Epithelial cell of proximal tubule (primary cell): ENCODE measurements at places on chromosomes 13 and 19.

GRCh38 chr13:34164582-34164981 is 346.6 kb downstream of the RFC3 start:
- DNase-seq: peak; percentile 45

GRCh38 chr19:29321116-29321515 is 108.2 kb upstream of the UQCRFS1 start:
- DNase-seq: no peak

- no peak for DNase-seq
Observed at GRCh38 chr13:113607889-113608635, 23.5 kb downstream of the TFDP1 start.

DNA sequence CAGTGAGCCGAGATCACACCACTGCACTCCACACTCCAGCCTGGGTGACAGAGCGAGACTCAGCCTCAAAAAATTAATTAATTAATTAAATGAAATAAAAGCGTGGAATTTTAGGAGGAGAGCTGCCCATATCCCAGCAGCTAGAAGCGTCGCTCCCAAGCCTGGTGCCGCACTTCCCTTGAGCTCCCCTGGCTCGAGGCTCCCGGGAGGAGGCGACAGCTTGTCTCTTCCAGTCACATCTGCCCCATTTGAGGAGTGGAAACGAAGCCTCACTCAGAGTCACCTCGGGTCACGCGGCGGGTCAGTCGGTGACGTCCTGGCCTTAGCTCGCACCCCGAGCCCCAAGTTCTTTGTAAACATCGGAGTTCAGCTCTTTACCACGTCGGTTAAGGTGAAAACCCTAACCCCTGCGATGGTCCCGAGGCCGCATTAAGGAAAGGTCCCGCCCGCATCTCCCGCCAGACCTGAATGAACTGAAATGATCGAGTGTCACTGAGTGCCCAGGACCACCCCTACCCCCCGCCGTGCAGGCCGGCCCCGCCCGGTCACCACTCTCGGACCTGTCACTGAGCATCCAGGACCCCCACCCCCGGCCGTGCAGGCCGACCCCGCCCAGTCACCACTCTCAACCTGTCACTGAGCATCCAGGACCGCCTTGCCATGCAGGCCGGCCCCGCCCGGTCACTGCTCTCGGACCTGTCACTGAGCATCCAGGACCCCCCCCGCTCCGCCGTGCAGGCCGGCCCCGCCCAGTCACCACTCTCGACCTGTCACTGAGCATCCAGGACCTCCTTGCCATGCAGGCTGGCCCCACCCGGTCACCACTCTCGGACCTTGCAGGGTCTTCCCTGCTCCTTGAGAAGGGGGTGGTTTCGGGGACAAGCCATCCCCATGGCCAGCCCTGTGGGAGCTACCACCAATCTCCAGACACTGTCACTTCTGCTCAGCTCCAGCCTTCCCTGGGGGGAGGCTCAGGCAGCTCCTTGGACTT is 176.9 kb downstream of the KDM4B start:
- DNase-seq: no peak

DNA sequence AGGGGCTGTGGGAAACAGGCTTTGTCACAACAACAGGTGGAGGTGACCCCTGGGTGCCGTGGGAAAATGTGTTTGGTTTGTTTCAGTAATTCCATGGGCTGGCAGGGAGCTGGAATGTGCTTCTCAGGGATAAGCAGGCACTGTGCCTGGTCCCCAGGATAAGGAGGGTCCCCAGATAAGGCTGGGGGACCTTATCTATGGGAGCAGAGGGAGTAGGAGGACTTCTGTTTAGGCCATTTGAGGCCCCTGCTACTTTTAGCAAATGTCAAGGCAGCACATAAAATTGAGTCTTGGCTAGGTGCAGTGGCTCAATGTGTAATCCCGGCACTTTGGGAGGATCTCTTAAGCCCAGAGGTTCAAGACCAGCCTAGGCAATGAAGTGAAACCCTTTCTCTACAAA is 59.5 kb downstream of the KCNC3 start:
- DNase-seq: no peak

DNA sequence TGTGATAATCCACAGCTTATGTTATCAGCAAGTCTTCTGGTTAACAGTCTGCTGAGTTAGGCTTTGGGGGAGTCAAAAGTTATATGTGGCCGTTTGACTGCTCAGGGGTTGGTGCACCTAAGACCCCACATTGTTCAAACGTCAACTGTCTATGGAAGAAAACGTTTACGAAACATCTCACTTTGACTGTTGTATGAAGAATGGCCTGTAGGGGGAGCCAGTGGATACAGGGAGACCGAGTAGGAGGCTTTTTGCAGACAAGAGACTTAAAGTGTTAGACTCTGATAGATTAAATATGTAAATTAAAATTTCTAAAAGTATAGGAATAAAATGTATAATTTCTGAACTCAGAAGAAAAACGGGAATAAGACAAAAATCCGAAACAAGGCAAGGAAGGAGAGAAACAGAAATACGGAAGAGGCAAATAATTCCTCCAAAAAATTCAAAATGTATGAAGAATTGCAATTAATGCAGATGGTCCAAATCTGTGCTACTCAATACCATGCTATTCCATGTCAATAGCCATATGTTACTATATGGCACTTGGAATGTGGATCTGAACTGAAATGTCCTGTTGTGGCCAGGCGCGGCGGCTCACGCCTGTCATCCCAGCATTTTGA is 37.8 kb downstream of the TNFSF14 start:
- DNase-seq: no peak
